ENCODE measurements at places on chromosomes 6 and 20.

GRCh38 chr6:5677219-5678000 is 329.3 kb downstream of the NRN1 start:
- ATAC-seq: no peak

- no peak for ATAC-seq
Observed at GRCh38 chr6:130937942-130938604, 110.9 kb downstream of the SMLR1 start.

- ATAC-seq: peak; percentile 21
Observed at GRCh38 chr20:1964061-1964460, 29.8 kb downstream of the PDYN start.

DNA sequence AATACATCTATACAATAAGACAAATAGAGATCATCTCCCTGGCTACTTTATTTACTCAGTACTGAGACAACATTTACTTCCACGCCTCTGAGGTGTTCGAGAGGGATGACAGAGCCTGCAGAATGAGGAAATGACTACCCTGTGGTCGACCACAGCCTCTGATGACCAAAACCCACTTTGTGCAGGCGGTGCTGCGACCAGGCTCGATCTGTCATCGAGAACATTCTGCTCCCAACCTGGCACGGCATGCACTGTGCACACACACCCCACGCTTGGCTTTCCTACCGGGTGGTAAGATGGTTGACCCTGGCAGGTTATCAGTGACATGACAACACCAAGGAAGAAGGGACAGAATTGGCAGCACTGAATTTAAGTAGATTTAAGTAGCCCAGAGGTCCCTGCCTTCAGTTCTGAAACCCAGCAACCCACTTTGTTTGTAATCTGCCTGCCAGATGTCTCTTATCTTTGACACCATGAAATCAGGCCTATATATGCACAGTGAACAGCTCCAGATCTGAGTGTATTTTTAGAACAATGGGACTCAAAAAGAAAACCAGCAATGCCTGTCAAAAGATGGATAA is 42.6 kb downstream of the TTI1 start:
- ATAC-seq: peak; percentile 88

- ATAC-seq: peak; percentile 62
Observed at GRCh38 chr6:36130667-36131510, 576 bp downstream of the MAPK13 start.

DNA sequence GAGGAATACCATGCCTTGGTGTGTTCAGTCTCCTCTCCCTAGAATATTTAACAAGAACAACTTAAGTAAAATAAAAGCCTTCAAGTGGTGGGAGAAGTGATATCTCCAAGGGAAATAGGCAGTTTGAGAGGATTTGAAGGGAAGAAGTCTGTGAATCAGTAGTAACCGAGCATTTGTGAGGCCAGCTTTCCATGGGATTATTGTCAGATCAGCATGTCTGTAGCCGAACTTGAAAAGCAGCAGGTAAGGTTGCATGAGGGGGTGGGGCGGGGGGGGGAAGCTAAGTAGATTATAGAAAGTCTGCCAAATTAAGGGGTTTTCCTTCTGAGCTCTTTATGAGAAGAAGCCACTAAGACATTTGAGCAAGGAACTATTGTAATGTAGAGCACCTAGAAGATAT is 92.6 kb downstream of the GRIK2 start:
- ATAC-seq: no peak

DNA sequence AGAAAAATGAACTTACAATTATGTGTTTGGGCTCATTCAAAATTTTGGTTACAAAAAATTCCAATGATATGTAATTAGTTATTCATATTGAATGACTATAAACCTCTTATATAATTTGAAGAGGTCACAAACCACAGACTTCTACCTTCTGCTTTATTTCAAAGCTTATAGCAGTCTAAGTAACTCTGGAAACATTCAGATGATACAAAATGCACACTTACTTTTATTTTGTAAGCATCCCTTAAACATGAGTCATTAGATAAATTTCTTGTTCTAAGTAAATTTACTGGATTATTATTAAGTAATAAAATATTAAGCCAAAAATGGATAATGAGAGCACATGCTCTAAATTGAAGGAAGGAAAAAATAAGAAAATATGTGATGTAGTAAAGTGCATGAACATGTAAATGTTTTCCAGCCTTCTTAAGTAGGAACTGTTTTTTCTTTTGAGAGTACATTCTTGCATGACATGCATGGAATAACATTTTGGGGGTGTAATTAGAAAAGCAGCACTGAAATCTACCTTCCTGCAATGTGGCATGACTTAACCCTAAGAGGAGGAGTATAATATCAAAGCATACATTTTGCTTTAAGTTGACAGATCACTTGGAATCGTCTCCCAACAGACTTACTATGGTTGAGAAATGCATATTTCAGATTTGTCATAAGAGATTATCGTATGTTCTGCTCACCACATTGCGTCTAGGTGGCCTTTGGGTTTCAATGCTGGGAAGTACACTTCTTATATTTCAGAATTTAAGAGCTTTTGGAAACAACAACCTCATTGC is 372.7 kb upstream of the HSF2 start:
- ATAC-seq: no peak

DNA sequence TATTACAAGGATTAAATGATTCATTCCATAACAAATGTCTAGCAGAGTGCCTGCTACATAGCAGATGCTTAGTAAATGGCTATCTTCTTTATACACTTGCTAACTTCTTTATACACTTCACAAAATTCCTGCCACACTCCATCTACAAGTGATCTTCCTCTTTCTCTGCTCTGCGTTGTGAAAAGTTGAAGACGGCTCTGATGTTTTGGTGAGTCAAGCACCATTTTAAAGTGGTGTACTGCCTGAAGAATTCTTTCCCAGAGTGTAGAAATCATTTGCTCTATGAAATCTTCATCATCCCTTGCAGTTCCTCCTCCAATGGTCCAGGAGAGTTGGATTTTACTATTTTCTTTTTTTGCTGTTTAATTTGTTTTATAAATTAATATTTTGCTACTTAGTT is 74.9 kb downstream of the TNFAIP3 start:
- no peak for ATAC-seq

GRCh38 chr6:25278914-25279747 is at the start of gene CARMIL1:
Gene CARMIL1, plus strand, starts transcription at chr6:25279374. Its CDS starts 422 bp downstream, at chr6:25279796.
- peak; percentile 63 for ATAC-seq

DNA sequence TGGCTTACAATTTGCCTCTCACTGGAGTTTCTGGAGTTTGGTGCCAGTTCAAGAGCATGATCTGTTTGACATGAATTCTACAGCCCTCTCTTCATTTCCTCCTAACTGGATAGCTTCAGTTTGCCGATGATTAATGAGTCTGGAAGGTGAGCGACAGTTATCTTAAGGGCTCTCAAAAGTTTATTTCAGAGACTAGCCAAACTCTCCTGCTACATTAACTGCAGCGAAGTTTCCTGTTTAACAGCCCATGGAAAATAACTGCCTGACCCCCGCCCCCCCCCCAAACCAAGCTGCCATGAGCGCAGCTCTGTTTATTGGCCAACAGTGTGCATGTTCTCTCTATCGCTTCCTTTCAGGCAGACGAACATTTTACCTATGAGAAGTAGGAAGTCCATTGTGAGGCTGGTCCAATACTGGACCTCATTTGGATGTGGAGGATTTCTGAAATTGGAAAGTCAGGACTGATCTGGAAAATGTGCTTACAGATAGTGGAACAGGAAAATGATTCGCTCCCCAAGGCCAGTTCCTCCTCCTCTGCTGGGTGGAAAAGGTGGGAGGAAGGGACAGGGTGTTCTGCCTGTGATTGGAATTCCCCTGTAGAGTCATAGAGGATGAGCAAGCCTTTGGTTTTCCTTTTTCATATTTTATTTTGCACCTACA is 522.2 kb upstream of the JAG1 start:
- ATAC-seq: no peak

DNA sequence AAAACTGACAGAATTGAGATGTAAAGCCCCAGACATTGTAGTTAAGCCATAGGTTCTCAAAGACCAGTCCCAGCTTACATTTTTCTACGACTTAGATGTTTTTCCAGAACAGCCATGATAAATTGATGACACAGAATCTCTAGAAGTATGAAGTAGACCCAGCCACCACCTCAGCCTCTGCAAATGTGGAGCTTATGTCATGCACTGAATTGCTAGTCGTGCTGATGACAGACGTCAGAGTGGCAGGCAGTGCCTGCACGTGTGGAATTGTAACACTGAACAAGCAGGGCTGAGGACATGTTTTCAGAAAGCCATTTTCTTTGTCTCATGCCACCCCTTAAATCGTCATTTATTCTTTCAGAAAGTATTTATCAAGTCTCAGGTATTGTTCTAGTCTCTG is 72.4 kb upstream of the TMEM181 start:
- ATAC-seq: no peak

DNA sequence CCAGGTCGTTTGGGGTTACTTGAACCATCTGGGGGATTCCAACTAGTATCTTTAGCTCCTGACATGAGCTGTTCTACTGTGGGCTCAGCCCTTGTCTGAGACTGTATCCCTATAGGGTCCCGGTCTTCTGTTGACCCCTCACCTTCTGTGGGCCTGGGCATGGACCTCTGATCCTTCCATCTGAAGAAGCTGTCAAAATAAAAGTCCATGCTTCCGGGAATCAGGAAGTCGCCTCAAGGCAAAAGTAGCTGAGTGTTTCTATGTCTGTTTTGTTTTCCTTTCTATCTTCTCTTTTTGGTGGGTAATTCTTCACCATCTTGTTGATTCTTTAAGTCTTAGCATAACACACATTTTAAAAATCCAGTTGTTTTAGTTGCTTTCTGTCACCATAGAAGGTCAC is 30.3 kb downstream of the ITPR3 start:
- ATAC-seq: no peak

DNA sequence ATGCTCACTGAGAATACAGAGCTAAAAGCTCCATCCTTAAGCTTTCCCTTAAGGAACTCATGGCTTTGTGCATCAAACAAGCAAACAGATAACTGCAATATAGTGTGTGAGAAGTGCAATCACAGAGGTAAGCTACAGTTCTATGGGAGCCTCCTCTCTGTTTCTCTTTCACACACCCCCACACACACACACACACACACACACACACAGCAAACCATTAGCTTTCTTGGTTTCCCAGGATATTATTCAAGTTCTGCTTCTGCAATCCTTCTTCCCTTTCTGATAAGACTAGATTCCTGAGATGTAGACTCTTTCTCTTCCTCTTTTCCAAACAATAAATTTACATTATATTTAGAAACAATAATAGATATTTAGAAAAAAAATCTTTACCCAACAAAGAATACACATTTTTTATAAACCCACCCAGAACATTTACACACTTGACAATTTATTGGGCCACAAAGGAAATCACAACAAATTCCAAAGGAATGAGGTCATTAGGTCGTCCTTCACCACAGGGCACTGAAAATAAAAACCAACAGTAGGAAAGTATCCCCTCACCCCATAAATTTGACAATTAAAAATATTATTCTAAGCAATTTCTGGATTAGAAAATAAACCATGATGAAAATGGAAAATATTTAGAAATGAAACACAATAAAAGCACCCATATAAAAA is 9.3 kb upstream of the GFOD1 start:
- ATAC-seq: no peak

DNA sequence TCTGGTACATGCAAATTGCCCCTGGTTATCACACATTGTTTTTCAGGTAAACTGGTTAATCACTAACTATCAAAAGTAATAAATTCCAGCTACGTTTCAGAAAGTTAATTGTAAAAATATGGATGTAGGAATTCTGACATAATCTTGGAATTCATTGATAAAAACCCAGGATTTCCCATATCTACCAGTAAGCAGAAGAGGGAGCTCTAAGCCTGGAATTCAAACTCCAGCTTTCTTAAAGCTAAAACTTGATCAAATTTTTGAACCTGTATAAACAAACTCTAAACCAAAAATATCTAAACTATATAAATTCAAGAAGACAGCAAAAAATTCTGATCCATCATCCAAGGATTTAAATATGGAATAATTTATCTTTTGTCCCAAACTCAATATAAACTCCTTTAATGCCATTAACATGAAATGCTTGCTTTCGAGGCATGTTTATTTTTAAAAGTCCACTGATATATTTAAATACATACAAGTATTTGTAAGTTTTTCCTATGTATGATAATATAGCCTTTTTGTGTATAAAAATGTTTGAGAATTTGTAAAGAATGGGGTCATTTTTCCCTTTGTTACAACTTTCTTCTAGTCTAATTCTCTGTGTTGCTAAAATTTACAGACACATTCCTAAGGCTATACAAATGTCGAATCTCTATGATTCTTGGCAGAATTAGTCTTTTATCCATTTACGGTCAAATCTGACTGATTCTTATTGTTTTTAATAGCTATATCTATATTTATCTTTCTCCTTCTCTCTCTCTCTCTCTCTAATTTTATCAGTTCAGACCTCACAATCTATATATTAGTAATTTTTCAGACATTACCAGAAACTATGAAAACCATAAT is 91.4 kb upstream of the RNF217 start:
- ATAC-seq: no peak

- no peak for ATAC-seq
Observed at GRCh38 chr6:17656644-17657043, 50.1 kb downstream of the NUP153 start.

- ATAC-seq: no peak
Observed at GRCh38 chr20:35903843-35904242, 50.5 kb downstream of the SCAND1 start.

- no peak for ATAC-seq
Observed at GRCh38 chr20:52434041-52434425, 242.5 kb upstream of the ZFP64 start.

DNA sequence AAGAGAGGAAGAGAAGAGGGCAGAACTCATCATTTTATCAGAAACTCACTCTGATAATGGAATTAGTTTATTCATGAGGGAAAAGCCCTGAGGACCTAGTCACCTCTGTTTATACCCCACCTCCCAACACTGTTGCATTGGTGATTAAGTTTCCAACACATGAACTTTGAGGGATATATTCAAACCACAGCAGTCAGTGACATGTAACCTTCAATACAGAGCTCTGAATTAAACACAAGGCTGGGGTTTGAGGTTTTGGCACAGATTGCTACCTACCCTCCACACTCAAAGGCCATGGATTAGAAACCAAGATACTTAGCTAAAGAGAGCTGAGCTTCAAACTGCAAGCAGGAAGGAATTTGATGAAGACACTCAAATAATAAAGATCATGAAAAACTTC is 48.5 kb upstream of the MOCS1 start:
- no peak for ATAC-seq

DNA sequence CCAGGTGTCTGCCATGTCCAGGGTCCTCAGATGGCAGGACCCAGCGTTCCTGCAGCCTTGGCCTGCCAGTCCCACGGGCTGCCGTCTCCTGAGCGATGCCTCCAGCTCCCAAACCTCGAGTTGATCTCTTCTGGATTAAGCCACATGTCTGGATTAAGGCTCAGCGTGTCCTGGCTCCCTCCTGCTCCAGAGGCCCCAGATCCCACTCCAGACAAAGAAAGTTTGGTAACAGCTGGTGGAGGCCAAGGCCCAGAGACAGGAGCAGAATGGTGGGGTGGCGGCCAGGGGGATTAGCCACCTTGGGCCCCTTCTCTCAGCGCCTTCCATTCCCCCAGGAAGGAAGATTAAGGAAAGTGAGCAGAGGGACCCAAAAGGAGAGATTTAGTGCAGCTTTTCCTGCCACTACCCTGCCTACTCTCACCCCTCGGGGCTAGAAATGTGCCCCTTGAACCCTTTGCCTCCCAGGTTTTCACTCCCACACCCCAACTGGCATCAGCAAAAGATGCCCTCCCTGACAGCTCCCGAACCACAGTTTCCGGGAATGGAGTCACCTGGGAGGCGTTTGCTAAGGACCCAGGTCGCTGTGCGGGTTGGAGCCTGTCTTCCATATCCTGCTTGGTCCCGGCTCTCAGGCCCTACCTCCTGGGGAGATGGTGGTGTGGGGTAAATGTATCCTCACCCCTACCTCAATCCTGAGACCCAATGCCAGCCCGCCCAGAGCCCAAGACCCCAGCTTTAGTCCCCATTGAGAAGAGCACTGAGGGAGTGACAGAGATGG is 6.9 kb downstream of the SPDEF start:
- no peak for ATAC-seq
